Activated T-cell treated with anti-CD3 and anti-CD28 coated beads for 48 hours (primary cell): ENCODE measurements at places on chromosomes 1 and 21.
A peak's percentile ranks its signal among the peaks of the same experiment; 100 is the strongest.

DNA sequence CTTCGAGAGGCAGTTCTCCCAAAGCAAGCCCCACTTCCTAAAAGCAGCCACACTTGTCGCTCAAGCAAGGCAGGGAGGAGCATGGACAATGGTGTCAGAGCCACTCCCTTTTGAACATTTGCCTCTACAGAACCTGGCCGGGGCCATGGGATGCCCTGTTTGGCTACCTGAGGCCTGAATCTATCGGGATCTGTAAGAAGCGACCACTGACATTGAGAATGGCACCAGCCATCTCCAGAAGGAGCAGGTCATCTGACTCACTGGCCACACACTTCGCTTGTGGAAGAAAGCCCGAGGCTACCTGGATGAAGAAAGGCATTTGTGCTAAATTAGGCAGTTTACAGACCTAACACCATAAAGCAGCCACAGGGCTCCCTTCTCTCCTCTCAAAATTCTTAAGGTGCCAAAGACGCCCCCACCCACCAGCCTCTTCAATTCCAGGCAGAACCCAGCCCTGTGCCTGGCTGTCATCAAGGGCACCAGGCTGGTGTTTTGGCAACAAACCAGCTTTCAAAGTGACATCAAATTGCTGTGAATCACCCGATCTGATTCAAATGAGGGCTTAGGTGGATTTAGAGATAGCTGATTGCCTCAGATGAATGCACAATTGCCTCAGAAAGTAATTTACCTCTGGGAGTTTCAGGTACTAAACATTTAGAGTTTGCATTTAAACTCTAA, 104.8 kb downstream of the ETS2 start:
- peak; percentile 21 for DNase-seq

GRCh38 chr1:99943223-99943794, 26.5 kb upstream of the SLC35A3 start:
- no peak for DNase-seq

GRCh38 chr1:107460035-107460434, 319.2 kb downstream of the NTNG1 start:
- DNase-seq: no peak

GRCh38 chr21:27796106-27796505, 829.2 kb upstream of the ADAMTS5 start:
- DNase-seq: no peak

GRCh38 chr1:179313004-179313403, 19.4 kb downstream of the SOAT1 start:
- DNase-seq: no peak

GRCh38 chr1:180190091-180190490, 35.4 kb downstream of the QSOX1 start:
- DNase-seq: no peak

DNA sequence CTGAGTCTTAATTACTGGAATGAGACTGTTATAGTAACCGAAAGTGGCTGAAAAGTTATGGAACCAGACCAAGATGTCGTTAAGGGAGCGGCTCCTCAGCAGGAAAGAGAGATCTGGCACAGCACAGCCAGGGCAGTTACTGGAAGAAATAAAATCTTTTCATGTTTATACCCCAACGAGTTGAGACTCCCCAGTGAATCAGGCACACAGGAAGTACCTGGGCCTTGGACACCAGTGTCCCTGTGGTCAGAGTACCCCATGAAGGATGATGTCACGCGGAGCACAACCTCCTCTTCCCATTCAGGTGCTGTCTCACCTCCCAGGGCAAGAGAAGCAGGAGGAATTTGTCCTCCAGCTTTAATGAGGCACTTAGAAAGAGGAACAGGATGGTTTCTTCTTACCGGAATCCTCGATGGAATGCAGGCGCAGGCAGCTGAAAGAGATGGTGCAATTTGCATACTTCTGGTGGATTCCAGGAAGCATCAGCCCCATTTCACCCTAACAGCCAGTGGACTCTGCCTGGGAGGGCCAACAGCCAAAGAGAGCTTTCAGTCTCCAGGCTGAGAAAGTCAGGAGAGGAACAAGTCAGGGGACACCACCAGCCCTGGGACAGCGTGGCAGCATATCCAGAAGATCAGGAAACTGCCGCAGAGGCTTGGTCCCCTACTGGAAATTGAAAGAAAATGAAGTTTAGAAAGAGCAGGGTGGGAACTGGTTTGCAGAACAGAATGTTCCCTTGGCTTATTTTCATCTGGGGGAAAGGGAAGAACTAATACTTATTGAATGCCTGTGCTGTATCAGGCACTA, 35.9 kb upstream of the CTTNBP2NL start:
- no peak for DNase-seq

DNA sequence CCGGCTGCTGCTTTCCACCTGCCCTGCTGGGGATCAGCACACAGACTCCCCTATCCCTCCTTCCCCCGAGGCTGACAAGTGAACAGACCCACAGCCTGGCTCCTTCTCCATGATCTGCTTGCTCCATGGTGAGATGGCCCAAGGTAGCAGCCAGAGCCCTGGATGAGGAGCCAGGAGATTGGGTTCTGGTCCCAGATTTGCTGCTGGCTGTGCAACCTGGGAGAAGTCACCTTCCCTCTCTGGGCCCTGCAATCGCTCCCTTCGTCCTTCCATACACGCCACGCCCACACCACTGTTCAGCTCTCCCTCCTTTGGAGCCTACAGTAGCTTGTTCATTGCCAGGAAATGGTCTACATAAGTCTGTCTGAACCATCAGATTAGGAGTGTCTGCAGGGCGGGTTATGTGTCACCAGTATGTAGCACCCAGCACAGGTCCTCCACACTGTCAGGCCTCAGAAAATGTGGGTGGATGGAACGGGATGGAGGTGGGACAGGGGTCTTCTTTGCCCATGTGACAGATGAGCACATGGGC, 9.2 kb upstream of the EPHA8 start:
- no peak for DNase-seq

DNA sequence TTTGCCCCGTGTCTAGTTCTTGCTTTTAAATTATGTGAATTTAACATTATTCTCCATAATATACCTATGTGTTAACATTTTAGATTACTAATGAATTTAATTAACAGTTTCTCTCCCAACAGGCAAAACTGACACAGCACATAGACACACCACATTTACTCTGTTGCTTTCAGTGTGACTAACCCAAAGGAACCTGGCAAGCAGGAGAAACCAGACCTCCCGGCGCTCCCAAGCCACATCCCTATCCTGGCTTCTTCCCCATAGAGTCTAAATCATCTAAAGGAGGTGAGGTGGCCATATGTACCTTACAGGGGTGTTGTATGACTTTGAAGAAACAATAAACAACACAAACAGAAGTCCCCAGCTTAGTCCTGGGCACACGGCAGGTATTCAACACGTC, 69.2 kb downstream of the CAPZB start:
- DNase-seq: no peak

- no peak for DNase-seq
These were observed 183.5 kb upstream of the DPYD start for GRCh38 chr1:98104289-98104688.

DNA sequence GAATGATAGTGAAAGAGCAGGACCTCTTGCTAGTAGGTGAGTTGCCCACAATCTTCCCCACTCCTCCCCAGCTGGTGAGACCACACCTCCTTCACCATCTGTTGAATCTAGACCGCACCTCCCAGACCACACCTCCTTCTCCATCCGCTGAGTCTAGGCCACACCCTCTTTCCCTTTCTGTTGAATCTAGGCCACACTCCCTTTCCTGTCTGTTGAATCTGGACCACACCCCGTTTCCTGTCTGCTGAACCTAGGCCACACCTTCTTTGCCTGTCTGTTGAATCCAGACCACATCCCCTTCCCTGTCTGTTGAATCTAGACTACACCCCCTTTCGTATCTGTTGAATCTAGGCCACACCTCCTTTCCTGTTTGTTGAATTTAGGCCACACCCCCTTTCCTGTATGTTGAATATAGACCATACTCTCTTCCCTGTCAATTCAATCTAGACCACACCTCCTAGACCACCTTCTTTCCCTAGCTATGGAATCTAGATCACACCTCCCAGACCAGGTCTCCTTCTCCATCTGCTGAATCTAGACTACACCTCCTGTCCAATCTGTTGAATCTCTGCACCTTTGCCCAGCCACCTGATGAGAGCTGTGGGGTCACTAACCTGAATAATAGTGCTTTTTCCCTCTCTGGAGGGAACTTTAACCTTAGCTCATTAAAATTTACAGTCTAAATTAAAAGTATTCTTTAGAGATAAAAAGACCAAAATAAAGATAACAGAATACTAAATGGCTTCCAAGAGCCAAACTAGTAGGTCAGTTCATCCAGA, 116.3 kb downstream of the DAB1 start:
- no peak for DNase-seq

GRCh38 chr1:206609229-206609991, 2.9 kb downstream of the EIF2D start:
- DNase-seq: no peak

GRCh38 chr1:9439074-9439761, 100.0 kb upstream of the SLC25A33 start:
- no peak for DNase-seq

DNA sequence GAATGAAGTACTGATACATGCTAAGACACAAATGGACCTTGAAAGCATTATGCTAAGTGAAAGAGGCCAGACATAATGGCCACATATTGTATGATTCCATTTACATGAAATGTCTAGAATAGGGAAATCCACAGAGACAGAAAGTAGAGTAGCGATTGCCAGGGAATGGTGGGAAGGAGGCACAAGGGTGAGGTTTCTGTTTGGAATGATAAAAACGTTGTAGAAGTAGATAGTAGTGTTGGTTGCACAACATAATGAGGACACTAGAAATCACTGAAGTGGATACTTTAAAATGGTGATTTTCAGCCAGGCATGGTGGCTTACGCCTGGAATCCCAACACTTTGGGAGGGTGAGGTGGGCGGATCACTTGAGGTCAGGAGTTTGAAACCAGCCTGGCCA, 97.6 kb upstream of the VANGL1 start:
- DNase-seq: no peak

DNA sequence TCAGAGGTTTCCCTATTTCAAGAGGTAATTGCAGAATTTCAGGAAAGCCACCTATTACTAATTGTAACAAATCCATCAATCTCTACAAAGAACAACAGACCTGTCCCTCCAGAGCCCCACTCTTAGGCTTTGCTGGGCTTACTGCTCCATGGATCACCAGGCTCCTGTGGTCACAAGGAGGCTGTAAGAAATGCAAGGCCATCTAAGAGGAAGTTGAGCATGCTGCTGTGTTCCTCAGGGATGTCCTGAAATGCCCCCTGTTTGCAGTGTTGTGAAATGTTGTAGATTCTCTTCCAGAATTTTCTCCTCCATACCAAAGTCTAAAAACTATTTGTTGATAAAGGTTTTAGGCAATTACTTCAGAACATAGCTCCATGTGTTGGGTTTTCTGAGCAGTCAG, 24.4 kb upstream of the DUSP23 start:
- DNase-seq: no peak

DNA sequence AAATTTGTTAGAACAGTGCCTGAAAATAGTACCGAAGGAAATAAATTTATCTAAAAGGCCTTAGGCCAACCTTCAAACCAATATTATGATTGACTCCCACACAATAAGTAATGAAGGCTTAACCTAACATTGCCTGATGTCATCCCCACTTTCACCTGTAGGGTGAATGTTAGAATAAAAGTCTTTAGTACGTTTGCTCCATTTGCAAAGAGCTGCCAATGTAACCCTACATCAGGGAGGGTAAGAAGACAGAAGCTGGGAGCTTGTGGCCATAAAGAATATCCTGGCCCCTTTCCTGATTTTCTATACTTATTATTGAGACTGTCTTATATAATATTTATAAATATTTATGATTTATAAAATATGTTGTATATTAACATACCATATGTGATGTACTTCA, 661.8 kb upstream of the CXADR start:
- DNase-seq: no peak

DNA sequence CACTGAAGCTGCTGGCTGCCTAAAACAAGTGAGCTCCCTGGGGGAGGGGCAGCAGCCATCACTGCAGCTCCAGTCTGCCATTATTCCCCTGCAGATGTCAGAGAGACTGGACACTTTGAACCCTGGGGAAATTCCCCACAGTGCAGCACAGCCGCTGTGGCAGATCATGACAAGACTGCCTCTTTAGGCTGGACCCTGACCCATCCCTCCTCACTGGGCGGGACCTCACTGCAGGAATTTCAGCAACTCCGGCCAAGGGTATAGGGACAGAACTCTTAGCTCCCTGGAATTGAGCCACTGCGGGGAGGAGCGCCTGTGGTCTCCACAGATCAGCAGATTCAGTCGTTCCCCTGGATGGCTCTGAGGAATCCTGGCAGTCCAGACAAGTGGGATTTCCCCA, 964.6 kb downstream of the BRINP3 start:
- DNase-seq: no peak
